ENCODE measurements at places on chromosomes 2 and 18. TPM values are rescaled to one million over a fixed set of nuclear protein-coding genes. Genes with fewer than 3 reads are reported as not detected.
A peak's percentile ranks its signal among the peaks of the same experiment; 100 is the strongest.

DNA sequence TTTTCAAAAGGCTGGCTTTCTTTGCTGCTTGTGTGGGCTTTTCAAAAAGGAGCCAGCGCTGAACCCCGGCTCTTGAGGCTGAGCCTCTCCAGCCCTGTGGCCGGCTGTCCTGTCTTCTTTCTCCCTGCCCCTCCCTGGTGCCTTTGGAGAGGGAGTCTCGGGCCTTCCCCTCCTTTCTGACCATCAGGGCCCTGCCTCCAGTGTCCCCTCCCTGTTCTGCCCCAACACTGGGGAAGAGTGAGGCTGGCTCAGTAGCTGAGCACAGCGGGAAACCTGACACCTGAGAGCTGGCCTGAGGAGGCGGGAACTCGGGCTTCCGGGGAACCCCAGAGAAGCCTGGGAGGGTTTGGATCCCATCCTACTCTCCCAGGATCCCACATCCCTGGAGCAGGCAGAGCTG, 232.1 kb downstream of the LOXHD1 start:
- peak; percentile 17 for DNase-seq

GRCh38 chr2:120262150-120262549, 9.5 kb downstream of the RALB start:
- DNase-seq: no peak

DNA sequence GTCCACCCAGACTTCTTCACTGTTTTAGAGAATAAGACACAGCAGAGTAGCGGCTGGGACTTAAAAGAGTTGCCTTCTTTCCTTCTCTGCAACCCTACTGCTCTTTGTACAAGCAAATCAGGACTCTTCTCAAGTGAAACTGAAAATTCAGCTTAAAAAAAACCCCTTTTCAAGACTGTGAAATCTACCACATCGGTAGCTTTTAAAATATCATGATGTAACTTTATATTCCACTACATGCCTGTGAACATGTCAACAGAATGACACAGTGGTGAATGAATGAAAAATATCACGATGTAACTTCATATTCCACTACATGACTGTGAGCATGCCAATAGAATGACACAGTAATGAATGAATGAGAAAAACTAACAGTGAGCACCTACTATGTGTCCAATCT, 53.4 kb downstream of the TCF4 start:
- DNase-seq: no peak

ERFE gene
- polyA plus RNA-seq: 4.4 TPM

DNA sequence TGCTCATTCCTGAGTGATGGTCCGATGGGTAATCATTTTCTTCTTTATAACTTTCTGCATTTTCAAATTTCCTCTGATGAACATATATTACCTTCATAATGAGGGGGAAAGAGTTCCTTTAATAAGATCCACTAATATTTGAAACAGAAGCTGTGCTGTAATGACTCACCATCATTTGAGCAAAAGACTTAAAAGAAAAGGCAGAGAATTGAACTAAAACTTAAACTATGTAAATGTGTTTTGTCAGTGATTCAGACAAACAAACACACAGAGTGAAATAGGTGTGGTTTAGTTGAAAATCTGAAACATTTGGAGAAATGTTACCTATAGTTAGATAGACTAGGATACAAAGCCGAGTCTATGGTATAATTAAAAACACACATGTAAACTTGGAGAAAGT, 209.6 kb downstream of the STK39 start:
- no peak for DNase-seq

SRD5A2 gene
- 0.08 TPM for polyA plus RNA-seq

SKOR2 gene
- polyA plus RNA-seq: not detected

DNA sequence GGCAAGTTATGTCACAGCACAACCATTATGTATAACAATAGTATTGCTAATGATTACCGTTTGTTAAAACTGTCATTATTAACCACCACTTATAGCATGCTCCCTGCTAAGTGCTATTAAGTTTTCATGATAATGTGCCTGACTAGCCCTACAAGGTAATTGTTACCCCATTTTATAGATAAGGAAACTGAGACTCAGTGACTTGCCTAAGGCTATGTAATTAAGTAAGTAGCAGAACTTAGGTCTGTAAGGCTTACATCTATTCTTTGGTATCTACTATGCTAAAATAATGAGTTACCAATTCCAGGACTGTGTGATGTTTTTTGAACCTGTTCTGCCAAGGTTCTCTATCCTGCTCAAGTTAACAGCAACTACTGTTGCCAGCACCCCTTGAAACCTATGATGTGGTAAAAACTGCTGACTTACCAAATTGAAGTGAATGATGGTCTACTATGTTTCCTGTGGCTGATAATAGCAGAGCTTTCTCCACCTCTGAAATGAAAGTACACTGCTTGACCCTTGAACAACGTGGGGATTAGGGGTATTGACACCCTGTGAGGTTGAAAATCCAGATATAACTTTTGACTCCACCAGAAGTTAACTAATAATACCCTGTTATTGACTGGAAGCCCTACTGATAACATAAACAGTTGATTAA, 18.2 kb downstream of the ACVR2A start:
- DNase-seq: no peak

DNA sequence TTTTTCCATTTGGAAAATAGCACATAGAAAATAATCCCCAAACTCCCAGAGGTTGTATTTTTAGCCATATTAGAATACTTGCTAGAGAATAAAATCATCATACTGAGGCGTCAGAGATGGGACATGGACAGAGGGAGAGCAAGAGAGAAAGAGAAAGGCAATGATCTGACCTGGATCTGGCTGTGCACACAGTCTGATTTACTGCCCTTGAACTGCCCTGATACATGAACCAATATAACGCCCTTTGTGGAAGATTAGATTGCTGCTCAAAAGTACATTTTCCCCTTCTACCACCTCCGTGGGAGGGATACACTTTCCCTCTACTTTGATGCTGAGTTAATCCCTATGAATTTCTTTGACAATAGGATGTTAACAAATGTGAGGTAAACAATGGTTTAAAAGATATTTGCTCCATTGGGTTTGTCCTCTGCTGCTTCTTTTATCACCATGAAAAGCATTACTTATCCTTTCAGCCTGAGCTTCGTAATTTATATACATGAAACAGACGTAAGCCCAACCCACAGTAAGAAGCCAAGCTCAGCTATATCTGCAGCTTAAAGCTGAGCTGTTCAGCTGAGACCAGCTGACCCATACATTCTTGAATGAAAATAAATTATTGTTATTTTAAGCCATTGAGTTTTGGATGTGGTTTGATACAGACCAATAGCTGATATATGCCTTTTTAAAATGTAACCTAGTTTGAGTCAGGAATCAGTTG, 1664.6 kb upstream of the CELF4 start:
- no peak for DNase-seq

- no peak for DNase-seq
These were observed 40.3 kb downstream of the TCF4 start for GRCh38 chr18:55547705-55548056.

DNA sequence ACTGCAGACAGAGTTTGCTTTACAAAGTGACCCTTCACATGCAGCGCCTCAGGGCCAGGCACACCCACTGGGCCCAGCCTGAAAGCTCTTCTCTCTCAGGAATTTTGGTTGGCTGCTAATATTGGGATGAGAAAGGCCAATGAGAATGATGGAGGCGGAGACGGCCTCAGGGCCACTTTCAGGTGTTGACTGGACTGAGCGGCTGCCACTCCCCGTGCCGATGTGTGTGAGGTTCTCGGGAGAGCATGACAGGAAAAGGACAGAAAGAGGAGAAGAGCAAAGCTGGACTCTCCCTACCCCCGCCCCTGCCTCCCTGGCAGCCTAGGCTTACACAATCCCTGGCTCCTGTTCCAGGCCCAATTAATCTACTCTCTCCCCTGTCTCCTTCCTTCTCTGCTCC, 155.7 kb downstream of the CELF4 start:
- no peak for DNase-seq

GRCh38 chr2:111042772-111043771, 77.6 kb upstream of the BCL2L11 start:
- no peak for DNase-seq

DNA sequence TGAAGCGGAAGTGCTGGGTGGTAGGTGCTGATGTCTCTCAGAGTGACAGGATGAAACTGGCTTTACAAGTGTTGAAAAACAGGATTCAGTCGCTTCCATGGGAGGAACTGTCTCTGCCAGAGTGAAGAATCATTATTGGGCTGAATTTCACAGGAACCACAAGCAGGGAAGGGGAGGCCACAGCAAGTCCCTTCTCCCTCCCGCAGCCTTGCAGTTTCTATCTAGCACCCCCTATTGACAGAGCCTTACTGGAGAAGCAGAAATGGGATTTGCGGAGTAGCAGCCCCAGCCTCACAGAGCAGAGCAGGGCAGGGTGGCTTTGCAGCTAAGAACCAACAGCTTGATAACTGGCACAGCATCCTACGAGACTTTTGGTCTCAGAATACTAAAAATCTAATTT, 33.3 kb upstream of the RMP24 start:
- DNase-seq: no peak

DNA sequence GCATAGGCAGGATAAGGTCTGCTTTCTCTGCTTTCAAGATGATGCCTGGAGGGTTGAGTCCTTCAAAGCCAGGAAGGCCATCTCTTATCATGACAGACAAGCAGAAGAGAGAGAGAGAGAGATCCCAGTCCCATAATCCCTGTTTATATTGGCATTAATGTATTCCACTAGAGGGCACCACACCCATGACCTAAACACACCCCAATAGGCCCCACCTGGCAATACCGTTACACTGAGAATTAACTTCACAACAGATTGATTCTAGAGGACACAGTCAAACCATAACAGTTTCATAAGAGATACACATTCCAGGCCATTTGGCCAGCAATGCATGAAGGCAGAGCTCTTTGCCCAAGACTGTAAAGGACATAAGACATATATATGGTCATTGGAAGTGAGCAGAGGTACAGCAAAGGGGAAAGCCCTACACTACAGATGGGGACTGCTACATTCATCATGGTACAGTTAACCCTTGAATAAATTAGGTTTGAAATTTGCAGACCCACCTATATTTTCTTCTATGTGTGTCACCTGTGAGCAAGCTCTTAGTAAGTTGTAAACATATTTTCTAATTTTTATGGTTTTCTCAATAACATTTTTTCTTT, 1516.1 kb downstream of the RPIA start:
- no peak for DNase-seq

DNA sequence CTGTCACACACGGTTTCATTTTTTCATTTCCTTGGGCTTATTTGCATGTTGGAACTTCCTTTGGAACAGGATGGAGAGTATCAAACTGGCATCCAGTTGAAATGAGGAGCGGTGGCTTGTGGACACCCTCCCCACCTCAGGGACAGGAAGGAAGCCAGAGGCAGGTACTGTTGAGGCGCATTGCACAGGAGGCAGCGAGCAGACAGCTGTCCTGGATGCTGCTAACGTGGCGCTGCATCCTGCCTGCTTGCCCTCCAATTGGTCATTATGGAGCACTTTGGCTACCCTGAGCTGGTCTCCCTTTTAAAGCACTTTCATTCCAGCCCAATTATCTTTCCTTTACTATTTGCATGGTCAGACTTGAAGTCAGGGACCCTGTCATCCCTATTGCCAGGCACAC, 80.7 kb upstream of the ITGA4 start:
- no peak for DNase-seq

- no peak for DNase-seq
These were observed 72.1 kb downstream of the CAMKMT start for GRCh38 chr2:44433895-44434294.

LRP2 gene
- 157 TPM for polyA plus RNA-seq

DNA sequence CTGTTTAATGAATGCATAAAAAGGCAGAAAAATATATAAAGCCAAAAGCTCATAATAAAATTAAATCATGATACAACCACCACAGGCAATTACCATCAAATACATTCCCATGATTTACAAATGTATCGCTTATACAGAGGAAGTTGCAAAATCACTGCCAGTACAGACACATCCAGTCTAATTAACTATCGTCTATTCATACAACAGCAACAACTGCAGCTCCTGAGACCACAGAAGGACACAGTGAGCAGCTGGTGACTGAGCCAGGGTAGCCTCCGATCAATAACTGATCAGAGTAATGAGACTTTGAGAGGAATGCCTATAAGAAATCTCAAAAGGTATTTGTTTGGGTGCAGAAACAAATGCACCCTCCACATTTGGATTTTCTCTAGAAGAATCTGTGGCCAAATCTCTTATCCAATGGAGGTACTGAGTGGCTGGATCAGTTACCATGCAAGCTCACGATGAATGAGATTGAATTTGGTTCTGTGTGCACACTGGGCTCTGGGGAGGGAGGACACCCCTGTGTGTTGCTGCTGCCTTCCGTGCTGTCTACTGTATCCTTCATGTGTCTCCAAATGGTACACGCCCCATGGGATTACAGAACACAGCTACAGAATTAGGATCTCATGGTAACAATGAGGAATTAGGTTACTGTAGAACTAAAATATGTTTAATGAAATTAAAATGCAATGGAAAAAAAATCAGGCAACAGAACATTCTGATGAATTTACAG, 119.6 kb downstream of the MBP start:
- no peak for DNase-seq

TEKT4 gene
- 0.20 TPM for polyA plus RNA-seq

DNA sequence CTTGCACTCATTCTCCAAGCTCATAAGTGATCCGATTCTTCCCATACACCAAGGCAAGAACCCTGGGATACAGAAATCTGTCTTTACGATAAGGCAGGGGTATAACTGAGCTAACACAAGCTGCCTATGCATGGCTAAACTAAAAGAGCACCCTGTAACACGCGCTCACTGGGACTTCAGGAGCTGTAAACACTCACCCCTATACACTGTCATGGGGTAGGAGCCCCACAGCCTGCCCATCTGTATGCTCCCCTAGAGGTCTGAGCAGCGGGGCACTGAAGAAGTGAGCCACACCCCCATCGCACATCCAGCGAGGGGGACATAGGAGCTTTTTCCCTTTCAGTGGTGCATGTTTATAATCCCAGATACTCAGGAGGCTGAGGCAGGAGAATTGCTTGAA, 46.7 kb downstream of the METTL8 start:
- DNase-seq: no peak

Measured in left renal cortex interstitium (tissue), 4 donors.